ENCODE measurements at places on chromosomes 1 and 21. TPM values are rescaled to one million over a fixed set of nuclear protein-coding genes. Genes with fewer than 3 reads are reported as not detected.

- peak; percentile 14 for DNase-seq
Observed at GRCh38 chr1:174911606-174912005, 88.1 kb upstream of the CACYBP start.

- DNase-seq, result peak; percentile 23
Observed at GRCh38 chr1:158112994-158113758, 67.5 kb upstream of the CD1D start.

- DNase-seq, result no peak
Observed at GRCh38 chr1:168421399-168422004, 122.3 kb downstream of the XCL2 start.

GRCh38 chr1:41488040-41488951 lies 3.8 kb upstream of the EDN2 start:
- no peak for DNase-seq

- DNase-seq, result no peak
Observed at GRCh38 chr1:119331190-119331515, 37.4 kb upstream of the HAO2 start.

Gene S1PR1
- total RNA-seq, result 12.9 TPM

Gene CEP85
- total RNA-seq, result 13.0 TPM

GRCh38 chr1:67371043-67371442 lies 59.2 kb downstream of the SERBP1 start:
- DNase-seq, result no peak

DNA sequence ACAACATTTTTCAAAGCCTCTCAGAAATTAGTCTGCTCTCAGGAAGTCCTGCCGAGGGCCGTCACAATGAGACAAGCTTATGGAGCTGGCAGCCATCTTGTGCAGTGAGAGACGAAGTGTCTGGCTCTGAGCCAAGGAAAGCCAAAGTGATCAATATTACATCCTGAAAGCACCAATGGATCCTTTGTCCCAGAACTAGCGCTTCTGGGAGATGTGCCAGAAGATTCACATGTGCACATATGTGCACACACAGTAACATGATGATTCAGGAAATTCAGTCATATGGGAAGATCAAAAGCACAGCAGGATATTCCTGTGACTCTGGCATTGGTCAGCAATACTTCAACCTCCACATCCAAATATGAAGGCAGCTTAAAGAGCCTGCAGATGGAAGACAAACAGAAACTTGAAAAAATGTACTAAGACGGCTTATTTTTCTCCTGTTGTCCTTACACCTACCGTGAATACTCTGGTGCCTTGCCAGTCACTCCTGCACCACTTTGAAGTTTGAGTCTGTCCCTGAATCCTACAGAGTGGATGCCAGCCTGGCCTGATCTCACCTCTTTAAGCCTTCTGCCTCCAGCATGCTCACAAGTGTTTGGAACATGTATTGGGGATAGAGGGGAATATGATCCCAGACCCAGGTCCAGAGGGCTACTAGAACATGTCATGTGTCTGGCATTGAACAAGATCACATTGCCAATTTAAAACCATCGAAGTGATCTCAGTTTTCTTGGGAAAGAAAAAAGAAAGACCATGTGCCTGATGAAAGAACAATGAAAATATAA lies 44.5 kb upstream of the PRRX1 start:
- no peak for DNase-seq

Gene KCNT2
- 7.3 TPM for total RNA-seq

GRCh38 chr1:15417059-15417934 lies 7.6 kb downstream of the EFHD2 start:
- peak; percentile 76 for DNase-seq

DNA sequence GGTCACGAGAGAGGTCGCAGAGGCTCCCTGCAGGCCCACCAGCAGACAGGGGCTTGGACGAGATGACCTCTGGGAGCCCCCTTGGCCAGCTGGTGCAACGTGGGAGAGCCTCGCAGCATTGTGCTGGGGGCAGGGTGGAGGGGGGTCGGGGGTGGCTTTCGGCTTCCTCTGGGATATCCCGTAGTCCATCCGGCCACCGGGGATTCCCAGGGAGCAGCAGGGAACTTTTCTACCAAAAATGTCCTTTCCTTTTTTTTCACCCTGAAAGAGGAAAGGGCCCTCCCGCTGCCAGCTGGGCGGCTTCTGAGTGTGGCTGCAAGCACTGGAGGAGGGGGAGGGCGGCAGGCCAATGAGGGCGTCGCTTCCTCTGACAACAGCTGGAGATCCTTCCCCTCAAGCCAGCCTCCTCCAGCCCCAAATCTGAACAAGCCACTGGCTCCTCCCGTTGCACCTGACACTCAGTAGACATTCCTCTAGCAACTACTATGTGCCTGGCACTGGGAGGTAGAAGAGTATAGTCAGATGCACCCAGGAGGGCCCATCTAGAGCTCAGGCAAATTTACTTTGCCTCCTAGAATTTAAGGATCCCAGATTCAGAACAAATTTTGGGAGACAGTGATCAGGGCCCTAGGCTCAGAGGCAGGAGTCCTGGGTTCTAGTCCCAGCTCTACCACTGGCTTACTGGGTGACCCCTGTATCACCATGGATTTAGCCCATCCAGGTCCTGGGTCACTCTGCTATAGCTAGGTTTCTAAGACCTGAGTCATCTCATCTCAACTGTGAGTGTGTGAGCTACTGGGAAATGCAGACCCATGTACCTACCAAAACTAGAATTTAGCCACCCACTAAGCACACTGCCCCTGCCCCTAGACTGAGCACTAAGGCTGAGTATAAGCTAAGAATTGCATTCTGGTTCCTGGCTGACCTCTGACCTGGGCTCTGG lies 2.7 kb downstream of the MOB3C start:
- peak; percentile 82 for DNase-seq

- DNase-seq, result peak; percentile 60
Observed at GRCh38 chr1:89725011-89725370, 92.1 kb downstream of the LRRC8C start.

DNA sequence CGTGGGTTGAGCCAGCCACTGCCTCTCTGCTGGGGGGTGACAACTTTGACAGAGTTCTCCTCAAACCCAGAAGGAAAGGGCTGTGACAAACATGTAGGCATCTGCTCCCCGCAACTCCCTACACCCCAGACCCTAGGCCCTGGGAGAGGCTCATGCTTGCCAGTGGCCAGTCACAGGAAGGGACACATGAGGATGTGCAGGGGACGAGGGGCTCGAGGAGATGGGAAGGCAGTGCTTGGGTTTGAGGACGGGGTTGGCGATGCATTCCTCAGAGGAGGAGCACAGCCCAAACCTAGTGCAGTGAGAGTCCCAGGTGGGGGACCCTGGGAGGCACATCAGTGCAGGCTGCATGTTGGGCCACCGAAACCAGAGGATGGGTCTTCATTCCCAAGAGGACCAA lies 62.1 kb downstream of the STUM start:
- DNase-seq, result no peak

Gene ADGRL4
- 4.7 TPM for total RNA-seq

- peak; percentile 84 for DNase-seq
Observed at GRCh38 chr1:44213222-44214112, at the start of gene DMAP1. Gene DMAP1 (plus strand): TSS chr1:44213471. CDS start chr1:44213754, 283 bp downstream.

Gene JAM2
- under 0.01 TPM for total RNA-seq

GRCh38 chr1:97802011-97802410 lies 118.8 kb downstream of the DPYD start:
- no peak for DNase-seq

DNA sequence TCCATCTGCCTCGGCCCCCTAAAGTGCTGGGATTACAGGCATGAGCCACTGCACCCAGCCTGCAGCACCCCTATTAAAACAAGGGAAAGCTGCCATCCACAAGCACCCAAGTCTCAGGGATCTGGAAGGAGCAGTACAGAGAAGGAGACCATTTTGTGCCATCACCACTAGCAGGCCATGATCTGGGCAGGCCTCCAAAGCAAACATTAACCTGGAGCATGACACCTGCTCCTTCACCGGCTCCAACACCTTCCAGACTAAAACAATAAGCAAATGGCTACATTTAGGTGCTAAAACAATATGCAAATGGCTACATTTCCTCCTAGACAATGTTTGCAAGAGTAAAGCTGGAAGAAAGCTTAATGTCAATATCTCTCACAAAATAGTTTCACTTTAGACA lies 16.7 kb downstream of the MEAF6 start:
- no peak for DNase-seq

DNA sequence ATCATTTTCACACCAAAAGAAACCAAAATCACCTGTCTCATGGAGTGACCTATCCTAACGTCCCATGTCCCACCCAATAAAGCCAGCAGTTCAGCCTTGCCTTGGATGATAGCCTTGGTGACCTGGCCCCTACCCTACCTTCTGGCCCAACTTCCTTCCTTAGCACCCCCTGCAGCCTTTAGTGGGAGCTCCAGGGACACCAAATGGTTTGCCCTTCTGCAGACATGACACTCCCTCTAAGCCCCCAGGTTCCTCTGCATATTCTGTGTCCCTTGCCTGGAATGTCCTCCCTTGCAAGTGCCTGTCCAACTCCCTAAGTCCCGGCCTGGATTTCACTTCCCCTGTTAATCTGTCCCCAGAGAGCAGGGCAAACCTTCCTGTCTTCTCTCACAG lies 2.2 kb downstream of the SLFNL1 start:
- DNase-seq, result no peak

DNA sequence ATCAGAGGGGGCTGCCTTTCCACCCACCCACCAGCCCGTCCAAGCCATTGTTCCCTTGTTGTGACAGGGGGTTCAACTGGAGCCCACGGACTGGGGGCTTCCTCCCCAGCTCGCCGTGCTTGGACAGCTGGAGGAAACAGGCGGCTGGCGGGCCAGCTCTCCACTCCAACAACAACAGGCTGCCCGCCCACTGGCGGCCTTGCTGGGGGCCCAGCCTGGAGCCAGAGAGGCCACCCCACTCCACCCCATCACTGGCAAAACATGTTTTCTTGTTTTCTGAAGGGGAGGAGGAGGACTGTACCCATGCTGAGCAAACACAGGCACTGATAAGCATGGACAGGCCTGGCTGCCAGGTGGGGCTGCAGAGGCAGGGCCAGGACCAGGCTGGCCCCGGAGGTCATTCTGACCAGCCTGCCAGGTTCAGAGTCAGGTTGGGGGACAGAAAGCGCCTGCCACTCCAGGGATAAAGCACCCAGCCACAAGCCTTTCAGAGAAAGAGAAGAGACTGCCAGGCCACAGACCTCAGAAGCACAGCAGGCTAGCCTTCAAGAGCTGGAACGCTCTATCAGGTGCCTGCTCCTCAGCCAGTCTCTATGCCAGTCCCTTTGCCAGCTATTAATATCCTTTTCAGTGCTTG lies 32.8 kb downstream of the GJA4 start:
- DNase-seq, result no peak

GRCh38 chr1:1958071-1958541 lies 39.0 kb upstream of the TMEM52 start:
- DNase-seq, result no peak

- DNase-seq, result peak; percentile 43
Observed at GRCh38 chr1:55129194-55129728, 85.9 kb downstream of the USP24 start.

DNA sequence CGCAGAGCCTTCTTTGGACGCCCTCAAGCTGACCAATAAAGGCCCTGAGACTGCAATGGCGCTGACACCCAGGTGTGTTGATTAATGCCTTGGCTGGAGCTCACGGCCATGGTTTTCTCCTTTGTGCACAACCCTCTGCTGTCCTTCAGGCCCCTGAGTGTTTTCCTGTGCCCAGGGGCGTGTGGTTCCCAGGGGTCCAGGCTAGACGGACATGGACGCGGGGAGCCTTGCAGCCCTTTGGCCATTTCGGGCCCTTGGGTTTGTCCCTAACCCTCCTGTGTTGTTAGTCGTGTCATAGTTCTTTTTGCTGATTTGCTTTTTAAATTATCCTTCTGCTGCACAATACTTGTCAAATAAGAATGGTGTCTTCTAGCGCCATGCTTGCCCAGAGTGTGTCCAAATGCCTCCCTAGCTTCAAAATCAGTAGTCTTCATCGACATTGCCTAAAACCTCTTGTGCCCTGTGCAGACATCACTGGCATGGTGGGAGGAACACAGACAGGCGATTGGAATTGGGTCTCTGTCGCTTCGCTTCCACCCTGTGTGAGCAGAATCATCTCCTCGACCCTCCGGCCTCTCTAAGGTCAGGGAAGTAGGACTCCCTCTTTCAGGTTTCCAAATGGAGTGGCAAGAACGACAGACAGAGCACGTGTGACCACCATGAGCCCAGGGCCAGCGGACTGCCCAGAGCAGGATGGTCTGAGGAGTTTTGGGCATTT lies 1.9 kb downstream of the KRTAP10-4 start:
- no peak for DNase-seq

GRCh38 chr1:46011121-46011695 lies 121.2 kb downstream of the PIK3R3 start:
- DNase-seq, result no peak

Gene PYGO2
- 28.9 TPM for total RNA-seq

DNA sequence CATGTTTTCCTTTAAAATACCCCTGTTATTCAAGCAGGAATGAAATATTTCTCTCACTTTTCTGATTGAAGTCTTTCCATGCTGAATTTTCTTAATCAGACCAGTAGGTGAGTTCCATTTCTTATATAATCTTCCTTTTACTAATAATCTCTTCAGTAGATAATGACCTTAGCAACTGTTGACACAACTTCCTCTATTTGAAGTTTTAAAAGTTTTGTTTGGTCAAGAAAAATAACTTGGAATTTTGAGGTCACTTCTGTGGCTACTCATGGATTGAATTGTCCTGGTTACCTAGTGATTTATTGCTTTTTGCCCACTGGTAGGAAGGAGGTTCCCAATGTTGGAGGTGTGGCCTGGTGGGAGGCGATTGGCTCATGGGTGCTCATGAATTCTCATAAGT lies 70.6 kb upstream of the PAXBP1 start:
- no peak for DNase-seq

Measured in fibroblast of villous mesenchyme (primary cell).